CD4-positive, alpha-beta memory T cell (primary cell): ENCODE measurements at places on chromosomes 11 and 22.

DNA sequence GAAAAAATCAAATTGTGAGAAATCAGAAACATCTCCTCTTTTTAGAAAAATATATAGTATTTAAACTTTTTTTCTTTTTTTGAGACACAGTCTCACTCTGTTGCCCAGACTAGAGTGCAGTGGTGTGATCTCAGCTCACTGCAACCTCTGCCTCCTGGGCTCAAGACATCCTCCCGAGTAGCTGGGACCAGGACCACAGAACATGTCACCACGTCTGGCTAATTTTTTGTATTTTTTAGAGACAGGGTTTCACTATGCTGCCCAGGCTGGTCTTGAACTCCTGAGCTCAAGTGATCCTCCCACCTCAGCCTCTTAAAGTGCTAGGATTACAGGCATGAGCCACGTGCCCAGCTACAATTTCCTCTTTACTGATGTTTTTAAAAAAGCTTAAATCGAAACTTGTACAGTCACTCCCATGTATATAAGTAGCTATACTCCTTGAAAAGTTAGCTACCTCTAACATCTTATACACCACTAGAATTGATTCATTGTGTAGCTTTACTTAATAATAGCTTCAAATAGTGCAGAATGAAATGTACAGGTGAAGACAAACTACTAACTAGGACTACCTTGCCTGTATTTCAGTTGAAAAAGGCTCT lies 10.3 kb downstream of the EIF4G2 start:
- DNase-seq, result no peak

GRCh38 chr11:26578998-26579661 lies 7.1 kb upstream of the MUC15 start:
- no peak for DNase-seq

DNA sequence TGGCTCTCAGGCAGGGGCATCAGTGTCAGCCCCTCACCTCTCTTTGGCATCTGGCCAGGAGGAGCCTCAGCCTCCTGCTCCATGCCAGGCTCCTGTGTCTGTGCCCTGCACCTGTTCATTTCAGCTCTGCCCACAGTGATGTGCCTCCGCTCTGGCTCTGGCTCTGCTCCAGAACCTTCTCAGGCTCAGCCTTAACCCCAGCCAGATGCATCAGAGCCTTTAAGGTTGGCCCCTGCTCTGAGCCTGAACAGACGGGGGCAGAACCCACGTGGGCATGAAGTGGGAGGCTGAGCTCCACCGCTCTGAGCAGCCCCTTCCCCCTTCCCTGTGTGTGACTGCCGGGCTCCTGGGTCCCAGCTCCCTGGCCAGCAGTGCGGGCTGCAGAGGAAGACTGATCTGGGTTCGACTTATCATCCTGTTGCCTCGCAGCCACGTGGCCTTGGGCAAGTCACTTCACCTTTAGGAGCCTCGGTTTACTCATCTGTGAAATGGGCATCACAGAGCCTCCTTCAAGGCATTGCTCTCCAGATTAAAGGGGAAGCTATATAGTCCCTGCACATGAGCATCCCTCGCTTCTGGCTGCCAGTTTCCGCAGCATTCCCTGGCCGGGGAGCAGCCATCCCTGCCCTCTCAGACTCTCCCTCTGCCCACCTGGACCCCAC lies 44.7 kb upstream of the RTL6 start:
- no peak for DNase-seq

- DNase-seq, result peak; percentile 27
Observed at GRCh38 chr11:10934293-10934860, 76.5 kb upstream of the ZBED5 start.

DNA sequence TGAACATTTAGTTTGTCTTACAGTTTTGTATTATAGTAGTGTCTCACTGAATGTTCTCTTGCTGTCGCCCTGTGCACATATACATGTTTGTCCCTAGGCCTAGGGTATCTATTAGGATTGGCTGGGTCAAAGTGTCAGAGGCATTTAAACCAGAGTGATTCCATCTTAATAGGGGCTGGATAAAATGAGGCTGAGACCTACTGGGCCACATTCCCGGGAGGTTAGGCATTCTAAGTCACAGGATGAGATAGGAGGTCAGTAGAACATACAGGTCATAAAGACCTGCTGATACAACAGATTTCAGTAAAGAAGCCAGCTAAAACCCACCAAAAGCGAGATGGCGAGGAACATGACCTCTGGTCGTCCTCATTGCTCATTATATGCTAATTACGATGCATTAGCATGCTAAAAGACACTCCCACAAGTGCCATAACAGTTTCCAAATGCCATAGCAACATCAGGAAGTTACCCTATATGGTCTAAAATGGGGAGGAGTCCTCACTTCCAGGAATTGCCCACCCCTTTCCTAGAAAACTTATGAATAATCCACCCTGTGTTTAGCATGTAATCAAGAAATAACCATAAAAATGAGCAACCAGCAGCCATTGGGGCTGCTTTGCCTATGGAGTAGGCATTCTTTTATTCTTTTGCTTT lies 82.6 kb downstream of the LDLRAD3 start:
- no peak for DNase-seq

DNA sequence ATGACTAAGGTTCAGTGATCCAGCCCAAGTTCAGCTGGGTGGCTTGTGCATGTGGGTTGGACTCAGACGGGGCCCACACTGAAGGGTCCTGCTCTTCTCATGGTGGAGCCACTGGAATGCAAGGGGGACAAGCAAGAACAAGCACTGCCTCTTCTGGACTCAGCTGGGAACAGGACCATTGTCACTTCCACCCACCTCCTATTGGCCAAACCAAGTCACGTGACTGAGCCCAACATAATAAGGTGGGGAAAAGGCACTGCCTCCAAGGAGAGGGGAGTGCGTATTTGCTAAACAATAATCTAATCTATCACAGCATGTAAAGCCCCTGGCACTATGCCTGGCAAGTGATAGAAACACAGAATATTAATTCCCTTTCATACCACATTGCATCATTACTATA lies 87.1 kb downstream of the CHST1 start:
- DNase-seq, result no peak

- no peak for DNase-seq
Observed at GRCh38 chr22:37854946-37855345, 5.7 kb downstream of the EIF3L start.

DNA sequence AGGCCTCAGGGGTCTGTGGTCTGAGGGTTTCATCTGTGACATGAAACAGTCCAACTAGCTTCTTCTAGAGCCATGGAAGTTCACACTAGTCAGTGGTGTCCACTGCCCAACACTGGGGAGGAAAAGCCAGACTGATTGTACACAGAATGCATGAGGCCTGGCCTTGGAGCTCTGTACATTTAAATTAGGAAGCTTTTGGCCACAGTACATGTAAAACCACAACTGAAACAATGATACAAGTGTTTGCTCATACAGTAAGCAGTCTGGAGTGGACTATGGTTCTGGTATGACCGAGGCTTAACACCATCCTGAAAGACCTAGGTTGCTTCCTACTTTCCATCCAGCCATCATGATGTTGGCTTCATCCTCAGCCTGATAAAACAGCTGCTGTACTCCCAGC lies 73.8 kb upstream of the SESN3 start:
- no peak for DNase-seq

DNA sequence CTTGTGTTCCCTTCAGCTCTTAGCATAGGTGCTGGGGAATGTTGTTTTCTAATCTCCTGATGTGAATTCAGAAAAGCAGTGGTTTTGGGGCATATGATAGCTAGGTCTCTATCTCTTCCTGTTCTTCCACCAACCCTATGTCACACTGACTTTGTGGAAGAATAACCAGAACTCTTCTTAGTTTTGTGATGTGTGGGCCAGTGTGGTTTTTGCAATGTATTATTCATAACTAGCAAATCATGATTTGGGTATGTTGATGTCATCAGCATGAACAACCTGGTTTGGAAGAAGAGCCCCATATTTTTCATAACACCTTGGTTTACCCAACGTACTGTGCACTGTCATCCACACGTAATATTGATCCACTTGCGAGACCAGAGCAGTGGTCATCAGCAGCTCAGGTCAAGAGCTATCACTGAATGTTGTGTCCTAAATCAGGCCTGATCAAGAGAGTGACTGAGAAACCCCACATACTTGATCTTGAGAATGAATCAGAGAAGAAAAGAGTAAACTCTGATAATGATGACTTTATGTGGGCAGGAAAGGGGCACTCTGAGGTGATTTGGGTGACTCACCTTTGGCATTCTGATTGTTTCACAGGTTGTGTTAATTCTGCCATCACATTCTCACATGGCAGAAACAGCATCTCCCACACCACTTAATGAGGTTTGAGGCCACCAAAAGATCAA lies 19.4 kb upstream of the MS4A6E start:
- DNase-seq, result no peak

GRCh38 chr11:69213316-69213715 lies 57.6 kb downstream of the SMIM38 start:
- no peak for DNase-seq

- DNase-seq, result no peak
Observed at GRCh38 chr11:122853261-122853660, 15.0 kb downstream of the CRTAM start.

DNA sequence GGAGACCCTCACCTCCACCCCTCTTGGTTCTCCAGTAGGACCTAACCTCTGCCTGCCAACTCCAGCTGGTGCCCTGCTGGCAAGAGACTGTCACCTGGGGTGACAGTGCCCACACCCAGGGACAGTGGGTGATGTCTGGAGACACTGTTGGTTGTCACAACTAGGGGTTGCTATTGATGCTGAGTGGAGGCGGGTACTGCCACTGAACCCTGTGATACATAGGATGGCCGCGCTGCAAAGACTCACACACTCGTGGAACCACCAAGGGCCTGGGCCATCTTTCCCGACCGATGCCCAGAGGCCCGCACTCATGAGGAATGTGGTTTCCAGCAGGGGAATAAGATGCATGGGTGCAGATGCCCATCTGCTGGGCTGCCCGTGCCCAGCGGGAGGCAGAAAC lies 143.2 kb downstream of the SHANK2 start:
- DNase-seq, result no peak

GRCh38 chr22:37186228-37186996 lies 1.6 kb downstream of the C1QTNF6 start:
- DNase-seq, result peak; percentile 79

DNA sequence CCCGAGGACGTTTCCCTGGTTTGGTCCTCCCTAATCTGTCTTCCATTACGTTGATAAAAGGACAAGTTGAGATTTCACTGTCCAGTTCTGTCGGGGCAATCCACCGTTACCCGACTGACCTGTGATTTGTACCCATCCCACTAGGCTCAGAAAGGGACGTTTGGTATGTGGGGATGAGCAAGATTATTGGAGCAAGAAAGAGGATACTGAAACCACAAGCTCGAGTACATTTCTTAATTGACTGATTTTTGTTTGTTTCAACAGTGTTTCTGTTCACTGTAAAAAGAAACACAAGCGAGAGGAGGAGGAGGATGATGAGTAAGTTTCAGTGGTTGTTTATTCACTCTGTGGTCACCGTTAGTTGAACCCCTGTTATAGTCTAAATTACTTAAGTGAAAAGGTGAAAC lies 969 bp downstream of the CCDC117 start:
- no peak for DNase-seq

GRCh38 chr11:73275381-73275750 lies 3.2 kb downstream of the P2RY6 start:
- no peak for DNase-seq
